ENCODE measurements at places on chromosomes 3 and 15. TPM values are rescaled to one million over a fixed set of nuclear protein-coding genes. Genes with fewer than 3 reads are reported as not detected.

HDGFL3 gene
- 45.8 TPM for total RNA-seq

SCG5 gene
- total RNA-seq: 20.0 TPM

LCMT2 gene
- total RNA-seq: 7.5 TPM

RAD51 gene
- 3.6 TPM for total RNA-seq

- no peak for DNase-seq
- H3K4me3 ChIP-seq: no peak overlapping the region
- peaks cover 12% of the 10 kb centered on the region for H3K4me1 ChIP-seq
- no peaks in the 10 kb centered on the region for H3K36me3 ChIP-seq
Measured at GRCh38 chr15:77822631-77823230, 190.0 kb upstream of the LINGO1 start.

DNA sequence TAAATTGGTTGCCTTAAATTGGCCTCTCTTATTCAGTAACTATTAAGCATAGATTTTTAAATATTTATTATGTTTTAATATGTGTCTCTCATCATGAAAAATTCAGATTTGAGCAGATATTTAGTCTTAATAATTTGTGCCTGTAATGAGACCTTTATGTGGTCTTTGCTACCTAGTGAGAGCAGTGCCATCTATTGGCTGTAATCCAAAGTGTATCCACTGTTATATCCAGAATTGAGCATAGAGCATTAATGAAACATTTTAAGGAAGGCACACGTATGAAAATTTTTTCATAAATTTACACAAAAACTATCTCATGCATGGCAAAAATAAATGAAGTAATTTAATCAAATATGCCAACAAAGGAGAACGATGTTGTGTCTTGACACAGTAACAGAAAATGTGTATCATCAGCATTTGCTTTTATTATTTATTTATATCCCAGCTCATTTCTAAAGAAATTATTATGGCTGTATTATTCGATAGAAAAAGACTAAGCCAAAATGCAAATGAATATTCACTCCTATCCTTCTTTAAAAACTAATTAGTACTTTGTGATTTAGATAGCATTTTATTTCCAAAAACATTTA is 203.5 kb downstream of the RSRC1 start:
- no peak overlapping the region for H3K4me3 ChIP-seq
- H3K27me3 ChIP-seq: no peaks in the 10 kb centered on the region
- H3K36me3 ChIP-seq: no peaks in the 10 kb centered on the region
- peak; percentile 15 for DNase-seq
- H3K27ac ChIP-seq: no peak overlapping the region
- no peaks in the 10 kb centered on the region for H3K4me1 ChIP-seq

DNA sequence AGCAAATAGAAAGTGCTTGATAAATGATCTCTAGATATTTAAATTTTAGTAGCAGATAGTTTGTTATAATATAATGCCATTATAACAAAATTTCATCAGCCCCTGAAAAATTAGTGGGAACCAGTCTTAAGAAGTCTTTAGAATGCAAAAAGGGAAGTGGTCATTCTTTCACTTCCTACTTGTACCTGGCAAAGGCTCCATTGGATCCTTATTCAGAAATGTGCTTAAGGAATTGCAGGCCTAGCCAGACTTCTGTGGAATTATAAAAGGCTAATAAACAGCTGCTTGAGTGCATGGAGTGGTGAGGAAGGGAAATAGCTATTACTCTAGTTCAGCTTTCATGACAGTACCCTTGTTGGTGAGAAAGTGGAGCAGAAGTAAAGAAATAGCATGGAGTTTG is 24.2 kb downstream of the PPM1L start:
- DNase-seq: peak; percentile 60
- no peak overlapping the region for H3K27ac ChIP-seq
- no peaks in the 10 kb centered on the region for H3K27me3 ChIP-seq
- no peaks in the 10 kb centered on the region for H3K36me3 ChIP-seq

DNA sequence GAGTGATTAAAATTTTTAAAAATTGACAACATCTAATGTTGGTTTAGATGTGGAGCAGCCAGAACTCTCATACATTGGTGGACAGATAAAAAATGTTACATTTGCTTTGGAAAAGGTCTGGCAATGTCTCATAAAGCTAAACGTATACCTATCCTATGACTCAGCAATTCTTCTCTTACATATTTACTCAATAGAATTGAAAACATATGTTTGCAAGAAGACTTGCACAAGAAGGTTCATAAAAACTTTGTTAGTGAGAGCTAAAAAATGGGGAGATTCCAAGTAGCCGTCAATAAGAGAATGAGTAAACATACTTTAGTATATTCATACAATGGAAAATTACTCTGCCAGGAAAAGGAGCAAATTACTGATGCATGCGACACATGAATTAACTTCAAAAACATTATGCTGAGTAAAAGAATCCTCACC is 30.0 kb downstream of the MASP1 start:
- H3K4me1 ChIP-seq: peaks cover 5% of the 10 kb centered on the region
- no peak overlapping the region for H3K4me3 ChIP-seq
- DNase-seq: no peak
- no peaks in the 10 kb centered on the region for H3K36me3 ChIP-seq
- H3K27ac ChIP-seq: no peak overlapping the region

DNA sequence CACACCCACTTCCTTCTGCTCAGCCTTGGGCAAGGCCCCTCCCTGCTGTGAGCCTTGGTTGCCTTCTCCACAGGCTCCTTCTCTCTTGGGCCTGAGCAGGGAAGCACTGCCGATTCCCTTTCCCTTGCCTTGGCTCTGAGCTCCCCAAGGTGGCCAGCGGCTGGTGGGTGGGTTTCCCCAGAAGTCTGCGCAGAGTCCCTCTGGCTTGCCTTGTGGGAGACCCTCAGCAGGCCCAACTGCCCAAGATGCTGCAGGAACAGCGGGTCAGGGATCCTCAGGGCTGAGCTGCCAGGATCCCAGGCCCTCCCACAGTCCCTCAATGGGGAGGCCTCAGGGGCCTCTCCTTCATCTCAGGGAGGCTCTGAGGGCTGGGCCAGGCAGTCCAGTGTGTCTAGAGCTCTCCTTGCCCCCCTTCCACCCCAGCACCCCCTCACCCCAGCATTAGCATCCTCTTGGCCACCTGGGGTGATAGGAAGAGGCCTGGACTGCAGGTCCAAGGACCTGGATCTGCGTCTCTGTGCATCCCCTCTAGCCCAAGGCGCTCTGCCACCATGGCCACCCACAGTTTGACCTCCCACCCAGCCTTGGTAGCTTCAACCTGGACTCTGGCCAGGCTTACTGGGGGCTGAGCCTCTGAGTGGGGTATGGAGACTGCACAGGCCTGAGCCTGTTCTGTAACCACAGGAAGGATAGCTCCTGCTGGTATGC is 68.6 kb downstream of the EXOG start:
- H3K27me3 ChIP-seq: no peaks in the 10 kb centered on the region
- H3K36me3 ChIP-seq: no peaks in the 10 kb centered on the region
- no peak for DNase-seq
- H3K4me1 ChIP-seq: no peaks in the 10 kb centered on the region

DNA sequence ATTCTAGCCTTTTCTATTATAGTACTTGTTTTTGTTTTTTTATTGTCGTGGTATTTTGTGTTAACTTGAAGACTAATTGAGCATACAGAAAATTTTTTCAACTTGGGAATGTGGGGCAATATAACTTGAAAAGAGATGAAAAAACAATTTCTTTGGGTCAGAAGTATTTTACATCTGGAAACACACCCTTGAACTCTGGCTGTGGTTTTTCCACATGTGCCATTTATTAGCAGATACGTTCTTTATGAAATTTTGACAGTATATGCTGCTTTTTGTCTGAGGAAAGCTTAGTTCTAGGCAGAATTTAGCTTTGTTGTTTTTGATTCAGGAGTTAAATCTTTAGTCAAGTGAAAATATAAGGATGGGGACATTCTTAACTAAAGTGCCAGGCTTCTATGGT is 44.7 kb downstream of the TCF12 start:
- peaks cover 2% of the 10 kb centered on the region for H3K4me1 ChIP-seq
- peak overlapping the region; percentile 9 for H3K27ac ChIP-seq
- H3K4me3 ChIP-seq: no peak overlapping the region
- no peaks in the 10 kb centered on the region for H3K27me3 ChIP-seq
- DNase-seq: peak; percentile 53
- H3K36me3 ChIP-seq: no peaks in the 10 kb centered on the region

GRCh38 chr3:53518495-53518981 is 24.1 kb downstream of the CACNA1D start:
- no peaks in the 10 kb centered on the region for H3K4me1 ChIP-seq
- no peaks in the 10 kb centered on the region for H3K36me3 ChIP-seq
- DNase-seq: peak; percentile 28
- H3K4me3 ChIP-seq: no peak overlapping the region
- H3K27ac ChIP-seq: no peak overlapping the region
- no peaks in the 10 kb centered on the region for H3K27me3 ChIP-seq

Measured in muscle of leg (tissue), 16 donors.